ENCODE measurements at places on chromosomes 2 and 18.

GRCh38 chr2:162711832-162712540, 126.6 kb downstream of the KCNH7 start:
- no peak for DNase-seq

- no peak for DNase-seq
These were observed 8.3 kb upstream of the TMEM178A start for GRCh38 chr2:39657287-39657937.

DNA sequence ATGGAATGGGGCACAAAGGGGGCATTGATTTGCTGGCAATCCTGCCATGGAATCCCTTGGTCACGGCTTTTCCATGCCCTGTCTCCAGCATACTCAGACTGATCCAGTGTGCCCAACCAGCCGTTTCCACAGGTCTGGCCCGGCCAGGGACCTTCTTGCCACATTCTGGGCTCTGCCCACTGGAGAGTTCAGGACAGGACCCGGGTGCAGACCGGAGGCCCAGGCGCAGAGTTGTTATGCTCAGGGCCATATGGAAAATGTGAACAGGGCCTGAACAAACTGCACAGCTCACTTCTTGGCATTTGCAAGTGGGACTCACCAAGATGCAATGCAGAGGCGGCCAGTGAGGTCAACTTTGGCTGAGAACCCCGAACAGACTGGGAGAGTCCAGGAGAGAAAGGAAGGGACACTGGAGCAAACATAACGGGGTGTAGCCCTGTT, 15.6 kb upstream of the ASAP2 start:
- no peak for DNase-seq

- no peak for DNase-seq
These were observed 8.8 kb downstream of the SIX2 start for GRCh38 chr2:45000341-45000901.

GRCh38 chr2:18349421-18349820, 211.0 kb downstream of the RDH14 start:
- DNase-seq = no peak

- peak; percentile 30 for DNase-seq
These were observed 709 bp downstream of the PTPN2 start for GRCh38 chr18:12883372-12883683.

DNA sequence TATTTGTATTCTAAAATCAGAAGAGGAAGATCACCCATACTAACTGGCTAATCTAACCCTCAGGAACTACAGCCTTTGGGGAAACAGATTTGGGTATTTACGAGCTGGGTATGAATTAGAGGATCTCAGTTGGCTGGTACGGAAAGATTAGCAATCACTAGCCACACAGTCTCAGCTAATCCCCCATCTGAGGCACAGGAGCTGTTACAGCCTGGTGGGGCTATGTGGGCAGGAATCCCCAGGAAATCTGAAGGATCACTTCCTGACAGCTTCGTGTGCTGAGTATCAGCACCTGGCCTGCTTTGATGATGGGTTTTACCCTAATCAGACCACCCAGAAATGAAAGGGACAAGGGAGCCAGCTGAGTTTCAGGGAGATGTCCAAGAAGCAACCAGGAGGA, 206.3 kb downstream of the AFF3 start:
- no peak for DNase-seq

- DNase-seq = no peak
These were observed 45.2 kb downstream of the ACVR1 start for GRCh38 chr2:157830696-157831570.

- DNase-seq = no peak
These were observed 65.8 kb downstream of the ALPK2 start for GRCh38 chr18:58562999-58563667.

DNA sequence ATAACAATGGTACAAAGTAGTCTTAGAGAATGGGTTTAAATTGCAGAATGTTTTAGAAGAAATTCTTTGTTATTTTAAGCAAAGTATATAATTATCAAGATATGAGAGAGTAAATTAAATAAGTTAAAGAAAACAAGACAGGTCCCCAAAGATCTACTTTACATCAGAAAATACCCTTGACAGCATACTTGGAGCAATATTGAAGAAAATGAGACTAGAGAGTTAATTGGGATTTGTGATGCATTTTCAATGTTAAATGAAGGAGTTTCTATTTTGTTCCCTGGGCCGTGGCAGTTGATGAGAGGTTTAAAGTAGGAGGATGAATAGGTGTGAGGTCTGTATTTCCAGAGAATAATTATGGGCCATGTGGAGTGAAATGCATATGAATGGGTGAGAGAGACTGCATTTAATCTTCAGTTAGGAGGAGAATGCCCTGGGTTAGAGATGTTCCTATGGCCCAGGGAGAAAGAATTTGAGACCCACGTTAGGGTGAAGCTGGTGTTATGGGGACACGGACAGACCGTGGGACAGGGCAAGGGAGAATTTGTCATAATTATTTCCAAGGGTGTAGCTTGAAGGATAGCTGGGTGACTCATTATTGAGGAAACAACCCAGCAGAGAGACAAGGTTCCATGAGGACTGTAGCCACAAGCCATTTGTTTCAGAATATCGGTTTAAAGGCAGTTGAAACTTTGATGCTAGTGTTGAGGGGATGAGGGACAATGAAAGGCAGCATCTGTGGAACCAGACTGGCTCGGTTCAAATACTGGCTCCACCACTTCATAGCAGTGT, 22.7 kb downstream of the MGAT5 start:
- DNase-seq = no peak

DNA sequence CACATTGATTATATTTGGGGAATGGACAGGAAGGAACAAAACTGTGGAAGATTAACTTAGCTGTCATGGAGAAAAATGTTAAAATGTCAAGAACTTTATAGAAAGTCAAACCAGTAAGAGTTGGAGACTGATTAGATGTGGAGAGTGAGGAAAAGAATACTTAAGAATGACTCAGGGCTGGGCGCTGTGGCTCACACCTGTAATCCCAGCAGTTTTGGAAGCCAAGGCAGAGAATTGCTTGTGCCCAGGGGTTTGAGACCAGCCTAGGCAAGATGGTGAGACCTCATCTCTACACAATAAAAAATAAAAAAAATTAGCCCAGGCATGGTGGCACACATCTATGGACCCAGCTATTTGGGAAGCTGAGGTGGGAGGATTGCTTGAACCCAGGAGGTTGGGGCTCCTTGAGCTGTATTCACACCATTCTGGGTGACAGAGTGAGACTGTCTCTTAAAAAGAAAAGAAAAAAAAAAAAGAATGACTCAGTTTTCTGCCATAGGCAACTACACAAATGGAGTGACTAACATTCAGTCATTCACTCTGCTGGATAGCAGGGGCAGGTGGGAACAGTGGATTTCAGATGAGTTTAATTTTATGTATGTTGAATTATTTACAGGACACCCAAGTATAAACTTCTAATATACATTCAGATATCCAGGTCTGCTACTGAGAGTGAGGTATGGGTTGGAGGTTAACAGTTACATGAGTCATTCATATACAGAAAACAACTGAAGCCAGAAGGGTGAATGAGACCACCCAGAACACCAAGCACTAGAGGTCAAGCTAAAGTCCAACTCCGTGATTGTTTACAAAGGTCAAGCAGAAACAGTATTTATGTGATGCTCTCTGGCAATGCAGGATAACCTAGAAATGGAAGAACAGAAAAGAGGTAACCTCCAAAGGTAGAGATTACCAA, 33.9 kb downstream of the ORC2 start:
- no peak for DNase-seq

All from mesothelial cell of epicardium (in vitro differentiated cells).